ENCODE measurements at places on chromosomes 5 and 9.

DNA sequence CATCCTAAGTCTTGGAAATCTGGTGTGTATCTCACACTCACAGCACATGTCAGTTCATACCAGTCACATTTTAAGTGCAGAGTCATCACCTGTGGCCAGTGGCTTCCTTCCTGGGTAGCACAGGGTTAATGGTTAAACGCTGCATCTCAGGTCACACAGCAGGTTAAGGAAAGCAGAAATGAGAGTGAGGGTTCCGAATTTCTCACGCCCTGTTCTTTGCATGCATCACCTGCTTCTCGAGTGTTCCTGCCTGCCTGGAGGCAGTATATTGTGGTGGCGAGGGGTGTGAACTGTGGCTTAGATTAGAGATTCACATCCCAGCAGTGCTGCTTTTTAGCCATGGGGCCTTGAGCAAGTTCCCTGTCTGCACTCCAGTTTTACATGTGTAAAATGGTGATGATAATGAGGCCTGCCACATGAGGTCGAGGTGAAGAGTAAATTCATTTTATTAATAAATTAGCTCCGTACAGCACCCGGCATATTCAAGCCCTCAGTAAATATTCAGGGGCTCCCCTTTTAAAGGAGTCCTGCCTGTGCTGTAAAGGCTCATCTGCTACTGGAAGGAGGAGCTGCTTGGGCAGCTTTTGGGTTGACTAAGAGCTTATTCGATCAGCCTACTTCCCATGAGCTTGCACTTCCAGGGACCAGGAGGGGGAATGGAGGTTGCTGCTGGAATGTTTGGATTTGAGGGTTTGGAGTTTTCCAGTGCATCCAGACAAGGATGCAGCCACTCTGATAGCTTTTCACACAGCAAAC lies 61.1 kb upstream of the SAP30L start:
- DNase-seq, result no peak

- no peak for DNase-seq
These were observed 32.8 kb downstream of the COL23A1 start for GRCh38 chr5:178557416-178557815.

DNA sequence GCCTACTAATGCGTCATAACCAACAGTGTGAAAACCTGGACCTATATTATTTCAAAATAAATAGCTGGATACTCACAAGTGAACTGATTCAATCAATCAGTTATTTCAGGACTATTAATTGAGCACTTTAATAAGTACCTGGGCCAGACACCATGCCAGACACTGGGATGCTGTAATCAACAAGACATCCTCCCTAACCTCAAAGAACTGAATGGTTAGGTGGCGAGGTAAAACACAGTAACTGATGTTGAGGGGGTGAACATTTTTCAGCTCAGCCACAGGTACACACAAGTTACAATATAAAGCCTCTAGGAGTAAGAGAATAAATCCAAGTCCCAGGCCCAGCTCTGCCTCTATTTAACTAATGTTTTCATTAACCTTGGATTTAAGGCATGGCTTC lies 24.0 kb downstream of the CDH6 start:
- no peak for DNase-seq

GRCh38 chr5:142143878-142144277 lies 35.3 kb downstream of the NDFIP1 start:
- peak; percentile 55 for DNase-seq

DNA sequence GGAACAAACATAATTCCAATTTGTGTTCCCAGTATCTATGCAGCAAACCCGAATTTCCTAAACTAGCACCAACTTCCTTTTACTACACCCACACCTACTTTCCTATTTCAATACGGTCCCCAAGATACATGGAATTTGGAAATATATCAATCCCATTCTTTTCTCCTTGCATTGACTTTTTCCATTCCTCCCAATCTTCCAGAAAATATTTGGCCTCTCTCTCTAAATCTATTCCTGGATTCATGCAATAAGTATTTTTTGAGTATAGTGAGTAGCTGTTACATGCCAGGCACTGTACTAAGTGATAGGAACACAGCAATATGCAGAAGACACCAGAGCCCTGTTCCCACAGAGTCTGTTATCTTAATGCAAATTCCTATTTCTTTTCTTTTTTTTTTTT lies 216.2 kb upstream of the PIK3R1 start:
- no peak for DNase-seq
